Right kidney (tissue), 9 donors: ENCODE measurements at places on chromosomes 7 and 10.

- no peak for DNase-seq
Observed at GRCh38 chr10:88110822-88111221, 247.4 kb downstream of the PTEN start.

GRCh38 chr7:77247206-77247850 is 47.7 kb upstream of the FGL2 start:
- no peak for DNase-seq

GRCh38 chr10:623014-623413 is 66.5 kb downstream of the DIP2C start:
- DNase-seq, result no peak

DNA sequence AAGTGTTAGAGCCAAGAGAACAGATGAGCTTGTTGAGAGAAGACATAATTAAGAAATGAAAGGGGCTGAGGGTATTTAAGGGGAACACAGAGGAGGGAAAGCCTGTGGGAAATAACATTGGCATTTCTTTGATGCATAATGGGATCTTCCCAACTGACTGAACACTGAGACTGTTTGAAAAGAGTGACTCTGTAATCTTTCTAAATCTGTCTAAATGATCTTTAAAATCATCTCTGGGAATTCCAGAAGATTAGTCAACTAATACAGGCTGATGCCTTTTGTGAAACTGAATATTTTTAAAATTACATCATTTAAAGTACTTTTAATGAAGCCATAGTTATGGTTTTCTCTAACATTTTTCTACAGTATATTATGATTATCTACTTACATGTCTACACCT is 17.4 kb upstream of the SLC35G1 start:
- no peak for DNase-seq

DNA sequence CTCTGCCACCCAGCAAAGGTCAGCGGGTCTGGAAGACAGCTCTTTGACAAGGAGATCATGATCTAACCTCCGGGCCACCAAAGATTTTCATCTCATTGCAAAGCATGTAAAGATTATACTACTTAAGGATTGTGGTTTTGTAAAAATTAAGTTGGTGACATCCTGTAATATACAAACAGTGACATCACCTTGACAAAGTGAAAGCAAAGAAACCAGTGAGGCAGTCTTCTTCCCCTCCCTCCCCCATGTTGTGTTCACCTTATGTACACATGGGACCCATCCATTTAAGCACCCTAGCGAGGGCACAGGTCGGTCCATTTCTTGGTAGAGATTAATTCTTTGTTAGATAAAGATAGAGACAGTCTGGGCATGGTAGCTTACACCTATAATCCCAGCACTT is 3.9 kb downstream of the MDH2 start:
- DNase-seq, result no peak

DNA sequence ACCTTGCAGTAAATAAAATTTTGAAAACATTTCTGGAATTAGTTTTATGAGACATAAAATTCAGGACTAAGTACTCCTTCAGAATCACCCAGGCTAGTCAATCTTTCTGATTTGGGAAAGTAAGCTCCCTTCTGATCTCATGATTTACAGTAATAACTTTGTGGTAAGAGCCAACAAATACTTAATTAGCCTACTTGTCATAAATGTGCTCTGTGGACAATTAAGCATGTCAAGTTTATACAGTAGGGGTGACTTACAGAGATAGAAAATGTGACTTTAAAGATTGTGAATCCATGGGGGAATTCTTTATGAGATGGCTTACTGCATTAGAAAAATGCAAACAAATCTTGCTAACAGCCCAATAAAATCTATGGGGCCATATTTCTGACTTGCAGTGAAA is 616.9 kb upstream of the GHITM start:
- DNase-seq, result no peak

DNA sequence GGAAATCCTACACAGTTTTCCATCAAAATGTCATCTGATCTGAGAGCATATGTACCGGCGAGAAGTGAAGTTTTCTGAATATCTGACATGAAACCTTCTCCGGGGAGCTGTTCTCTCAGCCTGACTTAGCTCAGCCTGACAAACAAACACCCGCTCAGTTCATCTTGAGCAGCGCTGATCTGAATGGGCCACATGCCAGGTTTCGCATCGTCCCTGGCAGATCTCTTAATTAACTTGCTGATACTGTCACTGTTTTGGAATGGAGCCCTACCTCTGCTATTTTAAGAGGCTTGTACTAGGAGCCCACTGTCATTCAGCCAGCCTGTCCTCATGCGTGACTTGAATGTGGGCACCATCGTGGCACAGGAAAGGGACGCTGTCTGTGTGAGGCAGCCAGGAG is 109.2 kb downstream of the STRA8 start:
- no peak for DNase-seq

DNA sequence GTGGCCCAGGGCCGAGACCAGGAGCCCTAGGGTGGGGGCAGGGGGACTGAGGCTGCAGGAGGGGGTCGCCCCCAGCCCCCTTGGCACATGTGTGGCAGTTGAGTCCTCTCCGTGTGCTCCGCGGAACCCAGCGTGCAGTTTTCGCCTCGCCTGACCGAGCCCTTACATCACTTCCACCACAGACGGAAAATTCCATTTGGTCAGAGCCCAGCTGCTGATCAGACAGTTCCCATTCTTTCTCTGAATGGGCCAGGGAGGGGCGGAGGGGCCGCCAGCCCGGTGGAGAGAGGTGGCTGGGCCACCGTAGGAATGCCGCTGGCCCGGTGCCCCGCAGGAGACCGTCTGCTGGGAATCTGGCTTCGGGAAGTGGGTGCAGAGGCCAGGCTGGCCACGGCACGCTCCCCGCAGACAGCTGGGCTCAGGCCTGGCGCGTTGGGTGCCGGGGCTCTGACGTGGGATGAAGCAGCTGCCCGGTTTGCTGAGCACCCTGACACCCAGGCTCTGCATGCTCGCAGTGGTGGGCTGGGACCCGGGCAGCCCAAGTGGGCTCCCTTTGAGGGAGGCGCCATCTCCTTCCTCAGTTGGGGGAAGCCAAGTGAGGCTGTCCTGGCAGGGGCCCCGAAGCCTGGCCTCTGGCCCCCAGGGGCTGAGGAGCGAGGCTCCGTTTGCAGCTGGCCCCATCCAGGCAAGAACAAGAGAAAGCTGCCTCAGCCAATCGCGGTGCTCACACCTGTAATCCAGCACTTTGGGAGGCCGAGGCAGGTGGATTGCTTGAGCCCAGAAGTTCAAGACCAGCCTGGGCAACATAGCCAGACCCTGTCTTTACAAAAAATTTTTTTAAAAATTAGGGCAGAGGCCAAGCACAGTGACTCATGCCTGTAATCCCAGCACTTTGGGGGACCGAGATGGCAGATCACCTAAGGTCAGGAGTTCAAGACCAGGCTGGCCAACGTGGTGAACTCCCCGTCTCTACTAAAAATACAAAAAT is 9.9 kb downstream of the TTYH3 start:
- DNase-seq, result peak; percentile 75

GRCh38 chr10:69413221-69413865 is 3.4 kb downstream of the TACR2 start:
- DNase-seq, result peak; percentile 36

DNA sequence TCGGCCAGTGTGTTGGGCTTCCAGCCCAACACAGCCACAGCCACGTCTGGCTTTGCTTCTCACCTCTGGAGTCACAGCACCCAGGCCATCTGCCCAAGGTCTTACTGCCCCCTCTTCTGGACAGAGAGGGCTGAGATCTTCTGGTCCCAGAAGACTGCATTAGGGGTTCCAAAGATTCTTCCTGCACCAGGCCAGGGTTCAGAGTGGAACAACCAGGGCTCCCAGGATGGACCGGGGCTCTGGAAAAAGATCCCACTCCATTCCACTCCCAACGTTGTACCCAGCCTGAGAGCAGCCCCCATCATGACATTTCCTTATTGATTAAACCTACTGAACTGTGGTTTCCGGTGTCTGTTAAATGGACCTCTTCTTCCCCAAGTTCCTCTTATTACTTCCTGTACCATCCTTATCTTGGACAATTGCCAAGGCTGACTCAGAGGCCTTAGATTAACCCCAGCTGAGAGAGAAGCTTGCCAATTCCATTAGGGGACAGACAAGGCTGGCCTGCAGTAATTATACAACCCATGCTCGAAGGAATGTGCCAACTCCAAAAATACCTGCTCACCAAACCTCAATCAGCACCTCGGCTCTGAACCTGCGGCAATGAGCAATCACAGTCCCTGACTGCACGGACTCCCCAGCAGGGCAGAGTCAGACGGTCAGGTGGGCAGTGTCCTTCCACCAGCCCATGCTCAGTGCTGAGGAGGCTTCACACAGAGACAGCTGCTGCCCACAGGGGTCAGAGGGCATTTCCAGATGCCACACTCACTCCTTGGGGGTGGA is 47.9 kb upstream of the NPFFR1 start:
- no peak for DNase-seq

- DNase-seq, result no peak
Observed at GRCh38 chr10:59891349-59891748, 15.0 kb downstream of the CCDC6 start.

DNA sequence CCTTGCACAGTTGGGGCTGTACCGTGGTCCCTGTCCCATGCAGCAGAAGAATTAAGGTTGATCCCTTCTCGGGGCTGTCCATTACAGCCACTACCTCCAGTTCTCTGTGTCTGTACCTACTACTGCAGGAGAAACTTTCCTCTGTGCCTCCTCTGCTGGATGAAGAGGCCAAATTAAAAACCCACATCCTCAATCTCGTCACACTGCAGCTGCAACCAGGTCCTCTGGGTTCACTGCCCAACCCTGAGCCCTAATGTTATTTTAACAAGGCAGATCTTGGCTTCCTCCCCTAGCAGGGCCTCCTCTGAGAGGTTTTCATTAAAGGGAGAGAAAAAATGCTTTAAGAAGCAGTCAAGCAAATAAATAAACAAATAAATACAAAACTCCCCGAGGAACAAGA is 66.6 kb downstream of the PLXNA4 start:
- DNase-seq, result no peak

GRCh38 chr10:2030046-2030445 is 292.7 kb upstream of the ADARB2 start:
- DNase-seq, result no peak

DNA sequence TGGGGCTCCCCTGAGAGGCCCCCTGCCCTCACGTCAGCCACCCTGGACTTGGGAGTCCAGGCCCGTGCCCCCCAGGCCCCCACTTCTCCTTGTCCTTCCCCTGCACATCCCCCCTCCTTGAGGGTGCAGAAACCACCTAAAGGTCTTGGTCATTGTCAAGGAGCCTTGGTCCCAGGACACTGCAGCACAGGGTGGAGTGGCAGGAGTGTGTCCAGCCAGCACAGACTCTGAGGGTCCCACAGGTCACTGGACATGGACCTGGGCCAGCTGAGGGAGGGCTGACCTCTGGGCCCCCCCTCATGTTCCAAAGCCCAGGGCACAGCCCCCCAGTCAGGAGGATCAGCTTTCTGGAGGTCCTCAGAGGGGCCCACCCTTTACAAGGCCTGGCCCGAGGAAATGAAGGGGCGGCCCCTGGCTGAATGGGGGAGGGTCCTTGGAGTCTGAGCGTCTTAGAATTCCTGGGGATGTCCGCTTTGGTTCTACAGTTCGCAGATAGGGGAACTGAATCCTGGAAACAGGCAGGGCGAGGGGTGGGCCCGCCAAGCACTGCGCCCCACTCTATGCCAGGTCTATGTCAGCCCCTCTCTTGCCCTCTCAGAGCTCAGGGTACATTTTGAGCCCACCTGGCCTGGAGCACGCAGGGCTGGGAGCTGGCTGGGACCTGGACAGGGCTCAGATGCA is 54.0 kb downstream of the PWWP2B start:
- no peak for DNase-seq

- no peak for DNase-seq
Observed at GRCh38 chr7:142964502-142965246, 2.5 kb upstream of the KEL start.

DNA sequence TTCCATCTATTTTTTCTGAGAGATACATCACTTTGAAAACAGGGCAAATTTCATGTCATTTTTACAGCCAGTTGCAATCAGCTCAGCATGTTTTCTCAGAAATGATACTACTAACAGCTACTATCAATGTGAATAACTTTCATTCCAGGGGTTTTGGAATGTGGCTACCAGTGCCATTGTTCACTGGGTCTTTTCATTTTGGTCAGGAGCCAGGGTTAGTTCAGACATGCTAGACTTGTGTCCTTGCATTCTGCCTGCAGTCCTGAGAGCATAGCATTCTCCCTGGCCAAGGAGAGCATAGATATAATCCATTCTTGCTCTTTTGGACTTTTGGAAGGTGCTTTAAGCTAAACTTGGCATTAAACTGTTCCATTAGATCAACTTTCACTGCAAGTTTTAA is 160.9 kb upstream of the NEBL start:
- no peak for DNase-seq

DNA sequence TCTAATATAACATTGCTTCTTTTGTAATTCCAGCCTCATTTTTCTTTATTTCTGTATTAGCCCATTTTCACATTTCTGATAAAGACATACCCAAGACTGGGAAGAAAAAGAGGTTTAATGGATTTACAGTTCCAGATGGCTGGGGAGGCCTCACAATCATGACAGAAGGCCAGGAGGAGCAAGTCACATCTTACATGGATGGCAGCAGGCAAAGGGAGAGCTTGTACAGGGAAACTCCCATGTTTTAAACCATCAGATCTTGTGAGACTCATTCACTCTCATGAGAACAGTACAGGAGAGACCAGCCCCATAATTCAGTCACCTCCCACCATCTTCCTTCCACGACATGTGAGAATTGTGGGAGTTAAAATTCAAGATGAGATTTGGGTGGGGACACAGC is 510.3 kb downstream of the CNTNAP2 start:
- DNase-seq, result no peak

DNA sequence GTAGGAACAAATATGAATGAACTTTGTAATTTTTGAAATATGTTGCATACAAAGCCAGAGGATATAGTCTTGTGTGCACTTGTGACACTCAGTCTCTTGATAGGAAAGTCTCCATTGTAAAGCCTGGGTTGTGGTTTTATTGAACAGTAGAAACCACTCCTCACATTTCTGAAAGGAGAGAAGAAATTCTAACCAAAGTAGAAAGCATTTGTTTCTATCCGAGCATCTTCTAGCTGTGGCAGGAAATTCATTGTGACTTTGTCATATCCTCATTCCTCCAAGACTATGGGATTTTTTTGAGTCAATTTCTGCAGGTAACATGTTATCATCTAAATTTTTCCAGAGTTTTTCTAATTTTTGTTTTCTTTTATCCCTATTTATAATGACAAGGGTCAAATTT is 55.5 kb upstream of the NCF1 start:
- no peak for DNase-seq

DNA sequence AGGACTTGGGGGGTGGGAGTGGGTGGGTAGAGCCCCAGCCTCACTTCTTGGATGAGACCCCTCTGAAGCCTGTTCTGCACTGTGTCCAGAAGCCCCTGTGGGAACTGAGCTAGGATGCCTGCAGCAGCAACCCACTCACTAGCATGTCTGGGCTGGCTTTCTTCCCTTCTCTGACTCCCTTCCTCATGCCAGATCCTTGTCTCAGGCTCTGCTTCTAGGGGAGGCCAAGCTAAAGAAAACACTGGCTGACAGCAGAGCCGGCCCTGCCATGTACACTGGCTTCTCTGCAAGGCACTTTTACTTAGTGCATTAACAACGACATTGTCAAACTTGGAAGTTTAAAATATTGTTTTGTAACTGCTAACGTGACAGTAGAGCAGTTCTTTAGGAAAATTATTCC is 50.2 kb downstream of the ARHGAP22 start:
- DNase-seq, result no peak
